Breast epithelium (tissue), 4 donors: ENCODE measurements at places on chromosomes 1 and 21. TPM values are rescaled to one million over a fixed set of nuclear protein-coding genes. Genes with fewer than 3 reads are reported as not detected.
A peak's percentile ranks its signal among the peaks of the same experiment; 100 is the strongest.

- no peaks in the 10 kb centered on the region for H3K27me3 ChIP-seq
- DNase-seq = no peak
- no peaks in the 10 kb centered on the region for H3K36me3 ChIP-seq
- no peak overlapping the region for H3K27ac ChIP-seq
- H3K4me1 ChIP-seq = no peaks in the 10 kb centered on the region
- H3K4me3 ChIP-seq = no peak overlapping the region
These were observed 57.3 kb downstream of the PKN2 start for GRCh38 chr1:88741413-88741812.

Gene CCDC181
- total RNA-seq = not detected

DNA sequence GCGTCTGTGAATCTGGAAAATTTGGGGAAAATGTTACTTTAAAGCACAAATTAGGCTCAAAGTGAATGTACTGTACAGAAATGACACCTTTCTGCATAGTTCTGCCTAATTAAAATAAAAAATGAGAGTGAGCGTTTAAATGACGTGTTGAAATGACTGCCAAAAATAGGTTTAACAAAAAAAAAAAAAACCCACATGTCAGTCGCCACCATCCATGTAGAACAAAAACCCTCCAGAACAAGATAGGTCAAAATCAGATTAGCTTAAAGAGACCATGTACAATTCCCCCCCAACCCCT is 745 bp downstream of the PARP1 start:
- H3K27me3 ChIP-seq = no peaks in the 10 kb centered on the region
- H3K27ac ChIP-seq = peak overlapping the region; percentile 76

DNA sequence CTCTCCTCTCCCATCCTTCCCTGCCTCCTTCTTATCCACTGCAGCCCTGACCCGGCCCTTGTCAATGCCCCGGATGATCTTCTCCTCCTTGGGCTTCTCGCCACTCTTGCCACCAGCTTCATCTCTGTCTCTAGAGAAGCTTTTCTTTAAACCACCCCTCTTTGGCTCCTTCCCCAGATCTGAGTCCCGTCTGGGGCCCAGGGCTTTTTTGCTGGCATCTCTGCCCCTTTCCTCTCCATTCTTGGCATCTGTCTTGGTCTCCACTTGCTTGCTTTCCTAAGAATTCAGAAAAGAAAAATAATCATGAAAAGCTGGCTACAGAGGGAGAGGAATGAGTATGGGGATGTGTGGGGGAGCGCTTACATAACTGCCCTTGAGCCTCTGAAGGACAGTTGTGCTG is 11.8 kb downstream of the SHISA4 start:
- no peak for DNase-seq
- no peaks in the 10 kb centered on the region for H3K36me3 ChIP-seq
- H3K27ac ChIP-seq = peak overlapping the region; percentile 65
- H3K4me1 ChIP-seq = peaks cover 12% of the 10 kb centered on the region
- no peak overlapping the region for H3K4me3 ChIP-seq

GRCh38 chr1:185077374-185077773 is 32.0 kb downstream of the RNF2 start:
- no peaks in the 10 kb centered on the region for H3K4me1 ChIP-seq
- H3K4me3 ChIP-seq = no peak overlapping the region
- no peaks in the 10 kb centered on the region for H3K36me3 ChIP-seq
- no peaks in the 10 kb centered on the region for H3K27me3 ChIP-seq

Gene OR10K2
- total RNA-seq = not detected

- no peaks in the 10 kb centered on the region for H3K36me3 ChIP-seq
- H3K4me1 ChIP-seq = no peaks in the 10 kb centered on the region
- H3K4me3 ChIP-seq = no peak overlapping the region
- H3K27ac ChIP-seq = no peak overlapping the region
These were observed 14.1 kb downstream of the CRP start for GRCh38 chr1:159700312-159700711.

DNA sequence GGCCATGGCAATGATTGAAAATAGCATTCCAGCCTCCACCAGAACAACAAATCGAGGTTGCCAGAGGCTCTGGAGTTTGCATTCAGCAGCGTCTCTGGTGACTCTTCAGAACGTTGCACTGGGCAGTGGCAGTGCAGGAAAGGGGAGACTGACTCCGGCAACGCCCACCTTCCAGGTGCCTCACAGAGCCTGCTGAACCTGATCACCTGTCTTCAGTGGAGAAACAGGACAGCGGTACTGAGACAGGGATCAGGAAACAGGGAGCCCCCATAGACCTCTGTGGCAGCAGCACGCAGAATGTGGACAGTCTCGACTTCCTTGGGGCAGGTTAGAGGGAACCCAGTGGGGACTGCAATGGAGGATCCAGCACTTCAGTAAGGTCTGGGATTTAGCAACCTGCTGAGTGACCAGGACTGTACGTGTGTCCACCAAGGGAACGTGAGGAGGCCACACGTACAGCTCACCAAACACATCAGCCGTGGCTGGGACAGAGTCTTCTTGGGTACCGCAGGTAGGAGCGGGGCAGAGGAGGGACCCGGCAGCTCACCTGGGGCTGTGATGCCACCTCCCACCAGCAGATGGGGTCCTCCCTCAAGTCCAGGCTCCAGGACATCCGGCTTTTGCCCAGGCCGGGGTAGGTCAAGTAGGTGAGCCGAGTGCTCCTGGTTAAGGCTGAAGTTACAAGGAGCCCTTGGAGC is 128.6 kb downstream of the PRDM2 start:
- no peak overlapping the region for H3K4me3 ChIP-seq
- no peaks in the 10 kb centered on the region for H3K36me3 ChIP-seq
- peak; percentile 12 for DNase-seq
- H3K4me1 ChIP-seq = peaks cover 4% of the 10 kb centered on the region
- H3K27me3 ChIP-seq = no peaks in the 10 kb centered on the region

Gene RUNX3
- total RNA-seq = 1.9 TPM

DNA sequence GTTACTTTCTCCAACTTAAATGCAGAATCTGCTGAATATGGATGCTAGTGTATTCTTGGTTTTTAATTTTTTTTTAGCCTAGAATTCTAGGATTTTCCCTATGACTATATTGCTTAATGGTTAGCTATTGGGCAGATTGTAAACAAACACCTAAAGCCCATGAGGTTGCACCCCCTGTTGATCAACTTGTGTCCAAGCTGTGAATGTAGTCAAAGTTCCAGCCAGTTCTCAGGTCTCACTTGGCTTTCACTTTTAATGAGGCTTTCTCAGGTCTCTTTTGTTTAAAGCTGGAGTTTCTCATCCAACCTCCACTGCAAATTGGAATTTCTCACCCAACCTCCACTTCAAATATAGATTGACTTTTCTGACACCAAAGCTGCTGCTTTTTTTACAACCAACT is 35.9 kb downstream of the FCER1A start:
- no peak for DNase-seq
- no peaks in the 10 kb centered on the region for H3K27me3 ChIP-seq

Gene SFN
- 18.4 TPM for total RNA-seq

Gene TRABD2B
- 2.3 TPM for total RNA-seq

Gene WDR64
- total RNA-seq = not detected
